Hematopoietic multipotent progenitor cell treated with erythropoietin and hydrocortisone succinate and interleukin-3 and kit ligand, for 6 days (in vitro differentiated cells): ENCODE measurements at places on chromosomes 1 and 21.

DNA sequence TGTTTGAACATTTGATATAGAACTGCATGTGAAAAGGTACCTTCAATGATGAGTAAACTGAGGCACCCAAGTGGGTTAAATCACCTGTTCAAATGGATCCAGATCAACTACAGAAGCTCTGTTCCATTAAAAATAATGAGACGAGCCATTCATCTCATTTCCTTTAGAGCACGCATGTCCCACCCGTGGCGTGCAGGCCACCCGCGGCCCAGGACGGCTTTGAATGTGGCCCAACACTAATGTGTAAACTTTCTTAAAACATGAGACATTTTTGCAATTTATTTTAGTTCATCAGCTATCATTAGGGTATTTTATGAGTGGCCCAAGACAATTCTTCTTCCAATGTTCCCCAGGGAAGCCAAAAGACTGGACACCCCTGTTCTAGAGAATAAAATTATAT, 381.6 kb downstream of the DSCAM start:
- DNase-seq: no peak

DNA sequence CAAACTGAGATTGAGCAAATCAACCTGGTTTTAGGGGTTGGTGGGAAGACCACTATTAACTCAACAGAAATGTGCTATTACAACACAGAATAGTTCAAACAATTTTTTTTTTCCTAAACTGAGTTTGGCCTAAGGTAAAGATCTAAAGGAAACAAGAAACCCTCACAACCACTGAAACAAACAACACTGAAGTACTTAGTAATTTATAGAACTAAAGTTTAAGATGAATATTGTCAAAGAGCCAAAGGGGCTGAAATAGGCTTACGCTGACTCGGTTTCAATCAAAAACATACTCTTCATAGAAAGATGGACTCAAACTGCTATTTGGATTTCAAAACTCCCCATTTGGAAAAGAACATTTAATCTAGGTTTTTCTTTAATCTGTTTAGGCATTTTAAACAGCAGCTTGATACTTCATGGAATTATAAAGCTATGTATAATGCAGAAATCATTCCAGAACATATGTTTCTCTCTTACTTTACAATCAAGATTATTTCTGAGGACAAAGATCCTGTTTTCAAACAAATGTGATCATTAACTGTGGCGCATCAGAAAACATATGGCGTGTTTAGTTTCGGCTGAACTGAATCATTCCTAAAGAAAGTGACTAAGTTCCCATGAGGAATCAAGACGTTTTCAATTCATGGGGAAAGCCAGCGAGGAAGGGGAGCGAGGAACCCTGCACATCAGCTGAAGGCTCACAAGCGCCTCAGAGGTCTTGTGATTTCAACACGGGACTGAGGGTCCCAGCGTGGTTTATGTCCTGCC, 62.7 kb downstream of the SYT6 start:
- no peak for DNase-seq

GRCh38 chr1:193348091-193348768, 161.8 kb upstream of the B3GALT2 start:
- no peak for DNase-seq

DNA sequence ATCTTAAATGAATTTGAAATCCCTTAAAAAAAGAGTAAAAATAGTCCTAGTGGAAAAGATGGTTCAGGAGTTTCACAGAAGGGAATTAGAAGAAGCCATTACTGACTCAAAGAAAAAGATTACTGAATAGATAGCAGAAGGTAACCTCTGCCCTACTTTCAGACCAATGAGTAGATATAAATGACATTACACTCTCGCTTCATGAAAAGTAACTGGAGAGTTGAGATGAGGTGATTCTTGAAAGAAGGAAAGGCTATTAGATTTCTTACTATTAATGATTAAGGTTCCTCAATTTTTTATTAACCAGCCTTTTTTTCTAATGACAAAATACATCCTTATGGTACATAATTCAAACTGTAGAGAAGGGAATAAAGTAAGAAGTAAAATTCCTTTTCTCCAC, 28.3 kb downstream of the CCN1 start:
- DNase-seq: no peak

DNA sequence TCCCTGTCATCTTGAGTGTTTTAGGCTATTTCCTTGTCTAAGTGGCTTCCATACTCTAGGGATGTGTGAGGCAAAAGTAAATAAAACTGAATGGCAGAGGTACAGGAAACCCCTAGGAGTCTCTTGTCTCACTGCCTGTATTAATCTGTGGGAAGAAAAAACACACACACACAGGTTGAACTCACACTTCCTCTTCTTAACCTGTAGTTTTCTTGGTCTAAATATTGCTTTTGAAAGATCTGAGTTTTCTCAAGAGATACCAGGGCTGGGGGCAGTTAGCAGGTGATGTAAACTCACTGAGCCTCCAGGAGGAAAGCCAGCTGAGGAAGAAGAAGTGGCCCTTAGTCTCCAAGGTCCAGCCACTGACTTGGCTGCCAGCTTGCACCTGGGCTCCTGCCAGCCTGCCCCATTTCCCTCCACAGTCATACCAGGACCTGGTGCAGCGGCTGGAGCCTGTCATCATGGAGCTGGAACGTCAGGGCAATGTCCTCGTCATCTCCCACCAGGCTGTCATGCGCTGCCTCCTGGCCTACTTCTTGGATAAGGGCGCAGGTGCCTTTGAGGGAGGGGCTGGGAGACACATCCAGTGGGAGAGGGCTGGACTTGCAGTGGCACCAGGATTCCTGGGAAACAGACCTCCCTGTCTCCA, 16.9 kb downstream of the PFKFB2 start:
- DNase-seq: no peak

GRCh38 chr1:212562771-212563170, 45.8 kb upstream of the ATF3 start:
- no peak for DNase-seq
